Breast epithelium (tissue), 4 donors: ENCODE measurements at places on chromosomes 7 and 10. TPM values are rescaled to one million over a fixed set of nuclear protein-coding genes. Genes with fewer than 3 reads are reported as not detected.

ARHGEF35 gene
- 31.8 TPM for total RNA-seq

CPXM2 gene
- 7.2 TPM for total RNA-seq

JAZF1 gene
- total RNA-seq = 10.5 TPM

GIMAP8 gene
- total RNA-seq = 7.2 TPM

TFR2 gene
- total RNA-seq = not detected

ACSL5 gene
- total RNA-seq = 31.8 TPM

C10orf67 gene
- total RNA-seq = 0.29 TPM

UTF1 gene
- not detected for total RNA-seq

CTAGE8 gene
- total RNA-seq = 0.48 TPM

GRCh38 chr10:89470628-89471027 is 56.3 kb downstream of the IFIT5 start:
- DNase-seq = no peak

DNA sequence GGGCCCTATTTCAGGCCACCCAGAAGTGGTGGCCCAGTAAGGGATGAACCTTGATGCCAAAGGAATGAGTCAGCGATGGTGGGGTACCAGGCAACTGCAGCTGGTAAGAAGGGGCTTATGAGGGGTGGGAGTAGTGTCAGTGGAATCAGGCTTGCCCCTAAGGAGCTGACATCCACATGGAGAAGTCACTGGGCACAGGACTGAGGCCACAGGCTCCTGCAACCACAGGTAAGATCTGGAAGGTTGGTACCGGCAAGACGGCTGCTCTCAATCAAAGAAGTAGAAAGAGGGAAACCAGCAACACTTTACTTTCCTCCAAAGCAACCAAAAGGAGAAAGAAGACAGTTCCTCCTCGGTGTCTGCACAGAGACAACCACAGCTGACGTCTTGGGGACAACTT is 2.5 kb downstream of the GCK start:
- no peak for DNase-seq

GRCh38 chr7:130256704-130257103 is 10.0 kb upstream of the CPA2 start:
- DNase-seq = no peak

DNA sequence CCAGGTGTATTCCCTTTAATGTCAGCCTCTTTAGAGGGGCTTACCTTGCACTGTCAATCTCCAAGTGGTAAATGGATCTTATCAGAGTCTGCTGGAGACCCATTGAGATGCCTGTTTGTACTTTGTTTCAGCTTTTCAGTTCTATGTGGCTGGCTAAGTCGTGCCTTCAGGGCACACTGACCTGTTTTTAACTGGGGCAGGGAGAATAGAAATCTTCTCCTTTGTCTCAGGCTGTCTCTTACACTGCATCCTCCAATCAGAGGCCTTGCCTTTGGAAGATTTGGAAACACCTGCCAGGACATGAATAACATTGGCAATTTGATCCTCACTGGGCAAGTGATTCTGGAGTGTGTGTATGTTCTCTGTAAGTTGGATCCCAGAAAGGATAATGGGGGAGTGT is 65.0 kb downstream of the POU6F2 start:
- no peak for DNase-seq

GRCh38 chr10:23110722-23111516 is 15.5 kb downstream of the MSRB2 start:
- DNase-seq = no peak

GRCh38 chr7:147912291-147912690 is 678.3 kb upstream of the C7orf33 start:
- no peak for DNase-seq

GRCh38 chr10:16195894-16196293 is 240.9 kb upstream of the PTER start:
- no peak for DNase-seq

- no peak for DNase-seq
Measured at GRCh38 chr7:123437447-123437995, 96.9 kb downstream of the IQUB start.

DNA sequence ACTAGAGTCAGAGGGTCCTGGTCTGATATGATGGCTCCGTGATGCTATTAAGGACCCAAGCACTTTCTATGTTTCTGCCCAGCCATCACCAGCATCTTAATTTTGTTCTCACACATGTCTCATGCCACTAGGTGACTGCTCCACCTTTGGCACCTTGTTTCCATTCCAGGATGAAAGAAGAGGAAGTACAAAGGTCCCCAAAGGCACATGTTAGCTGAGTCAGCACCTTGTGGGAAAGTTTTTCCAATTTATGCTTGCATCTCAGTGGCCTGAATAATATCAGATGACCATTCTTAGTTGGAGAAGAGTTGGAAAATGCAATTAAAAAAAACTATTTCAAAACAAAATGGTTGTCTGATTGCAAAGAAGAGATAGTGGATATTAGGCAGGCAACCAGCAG is 341.0 kb upstream of the NPSR1 start:
- no peak for DNase-seq

GRCh38 chr7:106126170-106126938 is 14.2 kb upstream of the SYPL1 start:
- no peak for DNase-seq

- peak; percentile 53 for DNase-seq
Measured at GRCh38 chr7:74656441-74656836, 1.1 kb upstream of the GTF2I start.

- no peak for DNase-seq
Measured at GRCh38 chr7:48389977-48390376, 218.7 kb downstream of the ABCA13 start.

DNA sequence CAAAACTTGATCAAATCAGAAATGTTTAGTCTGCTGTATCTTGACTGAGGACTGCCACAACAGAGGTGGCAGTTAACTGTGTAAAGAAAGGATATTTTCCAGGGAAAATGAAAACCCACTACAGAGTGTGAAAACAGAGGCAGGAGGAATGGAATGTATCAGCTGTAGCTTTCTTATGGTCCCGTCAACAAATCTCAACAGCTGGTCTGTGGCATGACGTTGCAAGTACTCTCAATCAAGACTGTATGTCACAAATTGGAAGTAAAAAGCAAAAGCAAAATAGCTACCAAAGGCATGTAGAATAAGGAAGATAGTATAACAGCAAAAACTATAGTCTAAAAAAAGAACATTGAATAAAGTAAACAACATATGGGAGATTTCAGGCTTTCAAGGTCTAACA is 123.5 kb downstream of the KMT2C start:
- no peak for DNase-seq

GRCh38 chr7:69349291-69349690 is 249.0 kb upstream of the AUTS2 start:
- DNase-seq = no peak

DNA sequence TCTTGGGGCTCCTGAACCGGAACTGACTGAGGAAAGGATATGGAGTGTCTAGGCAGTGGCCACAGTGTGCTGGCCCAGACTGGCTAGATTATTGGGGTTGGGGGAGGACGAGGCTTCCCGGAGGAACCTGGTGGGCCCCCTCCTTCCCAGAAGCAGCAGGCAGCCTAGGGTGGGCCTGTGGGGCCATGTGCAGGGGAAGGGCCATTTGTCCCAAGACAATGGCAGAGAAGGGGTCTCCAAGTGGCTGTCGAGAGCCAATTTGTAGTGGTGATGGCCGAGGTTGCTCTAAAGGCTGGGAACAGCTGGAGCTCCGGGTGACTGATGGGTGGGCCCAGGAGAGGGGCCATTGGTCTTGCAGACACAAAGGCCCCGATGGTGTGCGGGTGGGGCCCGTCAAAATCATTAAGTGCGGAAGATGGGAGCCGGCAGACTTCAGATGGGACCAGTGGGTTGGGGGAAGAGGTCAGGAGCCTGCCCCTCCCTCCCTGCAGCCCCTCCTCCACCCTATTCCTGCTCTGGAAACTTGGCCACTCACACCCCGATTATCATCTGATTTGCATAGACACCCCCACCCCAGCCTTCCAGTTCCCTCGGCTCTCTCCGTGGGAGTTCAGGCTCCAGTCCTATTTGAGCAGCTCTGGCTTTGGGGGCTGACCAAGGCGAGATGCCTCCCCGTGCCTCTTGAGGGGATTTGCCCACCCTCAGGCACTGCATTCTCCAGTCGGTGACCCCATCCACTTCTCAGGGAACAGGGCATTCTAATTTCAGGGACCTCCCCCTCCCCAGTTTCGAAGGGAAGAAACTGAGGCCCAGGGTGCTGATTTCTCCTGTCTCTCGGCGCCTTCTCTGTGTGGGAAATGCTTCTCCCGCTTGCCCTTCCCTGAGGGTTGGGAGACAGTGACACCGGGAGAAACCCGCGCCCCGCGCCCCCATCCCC is 36.0 kb upstream of the PAX2 start:
- no peak for DNase-seq

- no peak for DNase-seq
Measured at GRCh38 chr10:126127481-126128029, 231.2 kb downstream of the FANK1 start.

DNA sequence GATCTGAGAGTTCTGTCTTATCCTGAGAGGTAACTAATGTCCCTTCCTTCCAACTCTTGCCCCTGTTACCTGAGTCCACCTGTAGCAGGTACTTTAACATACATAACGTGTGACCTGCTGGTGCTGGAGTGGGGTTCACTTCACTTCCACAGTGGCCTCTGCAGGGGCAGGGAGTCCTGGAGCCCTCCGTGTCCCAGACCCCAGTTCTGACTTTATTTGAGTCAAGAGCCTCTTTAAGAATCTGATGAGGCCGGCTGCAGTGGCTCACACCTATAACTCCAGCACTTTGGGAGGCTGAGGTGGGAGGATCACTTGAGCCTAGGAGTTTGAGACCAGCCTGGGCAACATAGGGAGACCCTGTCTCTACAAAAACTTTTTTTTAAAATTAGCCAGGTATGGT is 117.0 kb upstream of the RET start:
- peak; percentile 6 for DNase-seq

GRCh38 chr7:155198901-155199845 is 98.5 kb upstream of the INSIG1 start:
- no peak for DNase-seq

DNA sequence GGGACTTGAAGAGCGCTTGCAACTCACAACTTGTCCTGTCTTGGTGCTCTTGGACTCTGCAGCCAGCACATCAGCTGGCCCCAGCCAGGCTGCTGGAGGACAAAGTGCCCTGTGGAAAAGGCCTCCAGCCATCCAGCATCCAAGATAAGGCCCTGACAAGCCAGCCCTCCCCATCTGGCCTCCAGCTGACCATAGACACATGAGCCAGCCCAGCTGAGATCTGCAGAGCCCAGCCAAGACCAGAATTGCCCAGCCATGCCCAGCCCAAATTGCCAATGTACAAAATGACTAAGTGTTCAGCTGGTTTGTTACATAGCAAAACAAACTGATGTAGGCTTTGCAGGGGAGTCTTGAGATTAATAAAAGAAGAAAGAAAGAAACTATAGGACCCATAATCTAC is 36.0 kb upstream of the FRMD4A start:
- no peak for DNase-seq

DNA sequence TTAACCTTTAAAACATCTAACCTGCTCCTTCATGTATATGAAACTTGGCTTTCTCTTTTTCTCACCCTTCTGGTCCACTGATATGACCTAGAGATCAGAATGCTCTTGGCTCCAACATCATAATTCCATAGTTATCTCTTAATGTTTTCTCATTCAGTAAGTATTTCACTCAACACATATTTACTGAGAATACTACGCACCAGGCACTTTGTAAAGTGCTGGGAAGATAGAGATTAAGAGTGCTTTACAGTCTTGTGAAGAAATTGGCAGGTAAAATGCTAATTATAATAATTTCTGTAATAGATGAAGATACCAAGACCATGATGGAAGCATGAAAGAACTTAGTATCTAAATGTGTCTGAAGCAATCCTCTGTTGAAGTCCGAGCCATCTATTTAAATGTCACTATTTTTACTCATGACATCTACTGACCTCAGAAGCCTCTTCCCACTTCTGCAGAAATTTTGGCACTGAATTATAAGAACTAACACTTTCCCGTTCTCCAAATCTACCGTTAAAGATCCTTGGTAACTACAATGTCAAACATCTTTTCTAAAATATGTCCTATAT is 116.2 kb downstream of the HBP1 start:
- no peak for DNase-seq

GRCh38 chr7:138431517-138431916 is 28.5 kb upstream of the TRIM24 start:
- no peak for DNase-seq

DNA sequence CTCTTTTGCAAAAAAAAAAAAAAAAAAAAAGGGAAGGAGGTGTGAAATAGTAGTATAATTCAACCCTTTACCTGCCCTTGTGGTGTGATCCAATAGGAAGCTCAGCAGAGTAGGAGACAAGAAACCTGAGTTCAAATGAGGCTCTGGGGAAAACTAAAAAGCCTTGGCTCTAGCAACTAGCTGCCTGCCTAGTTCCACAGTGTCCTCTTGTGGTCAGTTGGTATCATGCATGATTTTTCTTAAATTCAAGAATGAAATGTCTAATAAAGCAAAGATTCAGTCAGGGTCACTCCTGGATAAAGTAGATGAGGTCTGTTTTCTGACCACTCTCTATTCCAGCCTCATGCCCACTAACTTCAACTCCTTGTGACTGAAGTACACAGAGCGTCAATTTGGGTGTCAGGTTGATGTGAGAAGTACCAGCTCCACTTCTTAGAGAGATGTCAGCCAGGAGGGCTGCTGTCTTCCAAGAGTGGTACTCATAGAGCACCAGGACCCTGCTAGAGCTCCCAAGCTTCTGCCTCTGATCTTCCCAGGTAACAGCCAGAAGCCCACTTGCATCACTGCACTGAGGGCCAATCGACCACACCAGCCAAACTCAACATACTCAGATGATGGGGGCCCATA is 10.5 kb downstream of the LSM5 start:
- no peak for DNase-seq

GRCh38 chr7:151411551-151411950 is 1.7 kb upstream of the WDR86 start:
- DNase-seq = no peak

GRCh38 chr10:131270461-131271190 is 40.9 kb downstream of the TCERG1L start:
- no peak for DNase-seq

DNA sequence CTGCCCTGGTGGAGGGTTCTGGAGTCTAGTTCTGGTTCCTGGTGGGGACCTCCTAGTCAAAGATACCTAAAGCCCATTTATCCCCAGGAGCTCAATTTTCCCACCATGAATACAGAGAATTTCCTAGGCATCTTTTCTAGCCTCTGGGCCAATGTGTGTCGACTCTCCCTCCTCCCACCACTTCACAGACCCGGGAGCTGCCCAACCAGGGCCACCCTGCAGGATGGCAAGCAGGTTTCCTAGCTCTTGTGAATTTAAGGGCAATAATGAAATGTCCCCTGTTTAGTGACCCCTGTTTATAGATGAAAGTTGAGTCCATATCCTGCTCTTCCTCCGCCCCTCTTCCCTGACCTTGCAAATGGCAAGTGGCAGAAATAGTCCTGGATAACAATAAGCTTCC is 9.4 kb downstream of the DLX5 start:
- DNase-seq = no peak

- DNase-seq = no peak
Measured at GRCh38 chr7:100881136-100881535, 6.2 kb downstream of the SRRT start.

DNA sequence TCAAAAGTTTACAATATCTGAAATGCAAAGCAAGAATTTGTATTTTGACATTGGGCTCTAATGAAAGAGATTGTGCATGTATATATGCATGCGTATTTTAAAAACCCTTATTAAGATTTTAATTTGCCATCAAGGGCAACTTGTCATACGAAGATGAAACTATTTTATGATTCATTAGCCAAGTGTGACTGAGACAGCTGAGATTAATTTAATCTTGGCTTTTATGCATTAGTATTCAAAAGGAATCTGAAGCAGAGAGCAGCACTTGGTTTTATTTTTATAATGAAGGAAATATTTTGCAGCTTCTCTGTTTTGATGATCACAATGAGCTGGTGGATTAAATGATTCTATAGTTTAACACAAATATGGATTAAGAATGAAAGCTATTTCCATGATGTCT is 45.9 kb upstream of the AKR1E2 start:
- DNase-seq = no peak

- DNase-seq = no peak
Measured at GRCh38 chr7:30907527-30908267, 4.0 kb upstream of the AQP1 start.
